ENCODE measurements at places on chromosomes 2 and 18. TPM values are rescaled to one million over a fixed set of nuclear protein-coding genes. Genes with fewer than 3 reads are reported as not detected.

DNA sequence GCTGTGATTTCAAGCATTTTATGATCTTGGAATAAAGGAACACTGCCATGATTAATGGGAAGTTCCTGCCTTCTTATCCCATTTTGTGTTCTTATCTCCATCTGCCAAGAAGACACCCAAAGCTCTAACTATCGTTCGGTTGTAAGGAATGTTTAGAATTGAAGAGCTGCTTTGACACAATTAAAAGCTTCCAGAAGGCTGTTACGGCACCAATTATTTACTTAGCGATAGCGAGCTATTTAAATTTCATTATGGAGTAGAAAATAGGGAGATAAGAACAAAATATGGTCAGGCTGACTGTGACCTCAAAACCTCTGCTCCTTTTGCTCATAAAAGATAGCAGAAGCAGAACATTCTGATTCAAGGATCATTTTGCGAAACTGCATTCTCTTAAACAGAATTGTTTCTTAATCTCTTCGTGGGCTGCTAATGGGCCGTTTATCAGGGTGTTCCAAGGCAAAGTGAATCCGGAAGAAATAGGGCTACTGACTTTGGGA, 101.6 kb downstream of the SLC4A3 start:
- H3K27me3 ChIP-seq = no peaks in the 10 kb centered on the region
- H3K4me1 ChIP-seq = peaks cover 3% of the 10 kb centered on the region
- no peak overlapping the region for H3K4me3 ChIP-seq
- H3K36me3 ChIP-seq = no peaks in the 10 kb centered on the region

DNA sequence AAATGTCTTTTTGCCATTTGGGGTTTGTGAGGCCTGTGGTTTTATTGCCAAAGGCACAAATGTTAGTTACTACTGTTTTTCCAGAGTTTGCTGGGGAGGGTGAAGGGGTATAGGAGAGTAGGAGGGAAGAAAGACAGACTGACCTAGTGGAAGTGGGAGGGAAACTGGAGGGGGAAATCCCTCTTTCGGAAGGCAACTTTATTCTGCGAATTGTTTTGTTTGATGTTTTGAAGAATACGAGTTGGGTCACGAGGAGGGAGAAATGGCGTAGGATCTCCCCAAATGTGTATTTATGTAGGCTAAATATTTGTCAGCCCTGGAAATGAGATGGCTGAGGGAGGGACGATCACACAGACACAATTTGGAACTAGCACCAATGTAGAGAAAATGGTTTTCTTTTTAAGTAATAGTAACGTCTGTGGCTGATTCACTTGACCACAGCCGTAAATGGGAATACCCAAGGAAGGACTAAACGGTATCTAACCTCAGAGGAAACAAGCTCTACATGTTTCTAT, 172.3 kb downstream of the ICOS start:
- no peaks in the 10 kb centered on the region for H3K36me3 ChIP-seq
- DNase-seq = no peak
- peak overlapping the region; percentile 50 for H3K4me3 ChIP-seq
- H3K27me3 ChIP-seq = no peaks in the 10 kb centered on the region
- peak overlapping the region; percentile 96 for H3K27ac ChIP-seq
- peaks cover 47% of the 10 kb centered on the region for H3K4me1 ChIP-seq

- DNase-seq = no peak
- H3K27ac ChIP-seq = no peak overlapping the region
- H3K4me1 ChIP-seq = no peaks in the 10 kb centered on the region
Measured at GRCh38 chr2:195279840-195280427, 377.1 kb upstream of the SLC39A10 start.

DNA sequence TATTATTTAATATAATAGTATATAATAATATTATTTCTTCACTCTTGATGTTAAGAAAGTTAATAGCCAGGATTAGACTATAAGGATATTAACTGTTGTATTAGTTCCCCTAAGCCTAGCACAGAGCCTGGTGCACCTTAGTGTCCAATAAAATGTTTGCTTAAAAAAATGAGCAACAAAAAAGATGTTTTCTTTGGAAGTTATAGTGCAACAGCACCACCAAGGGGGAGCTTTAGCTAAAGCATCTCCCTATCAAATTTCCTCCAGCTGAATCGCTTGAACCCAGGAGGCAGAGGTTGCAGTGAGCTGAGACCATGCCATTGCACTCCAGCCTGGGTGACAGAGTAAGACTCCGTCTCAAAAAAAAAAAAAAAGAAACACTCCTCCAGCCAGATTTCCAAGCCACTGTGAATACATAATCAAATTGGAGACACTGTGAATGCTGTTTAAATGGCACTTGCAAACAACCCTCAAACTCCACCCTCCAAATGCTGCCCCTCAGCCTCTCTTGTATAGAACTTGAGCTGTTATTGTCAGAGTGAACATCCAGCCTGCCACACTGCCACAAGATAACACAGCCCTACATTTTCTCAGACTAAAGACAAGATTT, 221.9 kb downstream of the DYM start:
- peak; percentile 33 for DNase-seq
- H3K27me3 ChIP-seq = no peaks in the 10 kb centered on the region
- no peaks in the 10 kb centered on the region for H3K36me3 ChIP-seq
- no peak overlapping the region for H3K27ac ChIP-seq
- H3K4me1 ChIP-seq = peaks cover 3% of the 10 kb centered on the region

GRCh38 chr18:56988022-56988421, 158.9 kb upstream of the BOD1L2 start:
- H3K36me3 ChIP-seq = no peaks in the 10 kb centered on the region
- no peaks in the 10 kb centered on the region for H3K27me3 ChIP-seq
- H3K4me1 ChIP-seq = peaks cover 18% of the 10 kb centered on the region
- DNase-seq = no peak

Gene RTP5
- not detected for total RNA-seq

- no peaks in the 10 kb centered on the region for H3K36me3 ChIP-seq
- H3K4me1 ChIP-seq = peaks cover 27% of the 10 kb centered on the region
- H3K4me3 ChIP-seq = no peak overlapping the region
- no peak overlapping the region for H3K27ac ChIP-seq
Measured at GRCh38 chr2:5409898-5410381, 282.2 kb upstream of the SOX11 start.

GRCh38 chr2:26585966-26586365, 55.2 kb downstream of the CIB4 start:
- H3K27me3 ChIP-seq = peaks cover 36% of the 10 kb centered on the region
- H3K36me3 ChIP-seq = no peaks in the 10 kb centered on the region
- peaks cover 8% of the 10 kb centered on the region for H3K4me1 ChIP-seq
- H3K27ac ChIP-seq = no peak overlapping the region
- no peak overlapping the region for H3K4me3 ChIP-seq
- DNase-seq = no peak

DNA sequence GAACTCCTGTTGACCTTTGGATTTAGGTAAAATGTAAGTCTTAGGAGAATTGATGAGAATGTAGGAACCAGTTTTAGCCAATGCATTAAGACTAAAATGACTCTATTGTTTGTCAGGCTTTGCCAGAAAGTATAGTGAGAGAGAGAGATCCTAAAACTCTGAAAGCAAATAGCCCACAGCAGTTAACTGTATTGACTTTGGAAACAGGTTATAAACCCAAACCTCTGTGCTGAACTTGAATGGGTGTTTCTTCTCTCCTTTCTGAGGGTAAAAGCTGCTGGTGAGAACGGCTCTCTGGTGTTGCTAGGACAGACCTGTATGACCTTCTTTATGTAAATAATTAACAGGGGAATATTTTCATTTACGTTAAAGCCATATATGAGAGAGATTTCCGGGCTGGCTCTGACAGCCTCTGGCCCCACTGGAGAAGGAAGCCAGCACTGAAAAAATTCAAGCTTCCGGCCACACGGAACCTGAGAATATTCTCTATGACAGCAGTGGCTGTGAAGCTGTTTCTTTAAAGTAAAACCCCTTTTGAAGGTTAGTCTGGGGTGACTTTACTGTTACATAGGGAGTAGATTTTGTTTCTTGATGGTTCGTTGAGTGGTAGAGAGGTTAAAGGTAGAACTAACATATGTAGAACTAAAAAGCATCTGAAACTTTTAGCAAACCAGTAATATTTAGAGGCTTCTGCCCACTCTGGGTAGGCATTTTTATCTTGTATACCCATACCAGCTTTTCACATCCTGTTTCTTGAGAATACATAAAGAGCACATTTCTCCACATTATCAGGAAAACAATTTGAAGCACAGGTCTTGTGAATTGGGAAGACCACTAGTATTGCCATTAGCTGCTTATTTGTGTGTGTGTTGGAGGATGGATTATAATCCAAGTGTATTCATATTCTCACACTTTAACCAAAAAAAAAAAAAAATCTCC, 123.8 kb downstream of the SPTBN1 start:
- H3K4me1 ChIP-seq = peaks cover 53% of the 10 kb centered on the region
- H3K27ac ChIP-seq = peak overlapping the region; percentile 30
- H3K4me3 ChIP-seq = peak overlapping the region; percentile 4
- H3K36me3 ChIP-seq = peaks cover 4% of the 10 kb centered on the region
- H3K27me3 ChIP-seq = no peaks in the 10 kb centered on the region
- no peak for DNase-seq

DNA sequence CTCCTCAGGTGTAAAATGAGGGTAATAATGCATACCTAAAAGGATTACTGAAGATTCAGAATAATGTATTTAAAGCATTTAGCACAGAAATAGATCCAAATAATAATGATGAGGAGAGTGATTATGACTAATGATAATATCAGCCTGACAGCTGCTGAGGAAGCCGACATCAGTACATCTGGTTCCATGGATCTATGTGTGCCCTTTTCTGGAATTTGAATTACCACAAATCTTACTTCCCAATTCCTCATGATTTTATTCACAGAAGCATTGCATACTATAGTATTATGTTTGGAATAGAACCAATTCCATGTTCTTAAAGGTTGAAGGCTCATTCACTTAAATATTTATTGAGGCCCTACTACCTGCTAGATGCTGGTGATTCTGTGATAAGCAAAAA, 248.9 kb upstream of the THUMPD2 start:
- no peaks in the 10 kb centered on the region for H3K36me3 ChIP-seq
- H3K27ac ChIP-seq = no peak overlapping the region
- H3K4me3 ChIP-seq = no peak overlapping the region
- H3K27me3 ChIP-seq = peaks cover 5% of the 10 kb centered on the region
- no peaks in the 10 kb centered on the region for H3K4me1 ChIP-seq

Gene BMP10
- total RNA-seq = not detected

DNA sequence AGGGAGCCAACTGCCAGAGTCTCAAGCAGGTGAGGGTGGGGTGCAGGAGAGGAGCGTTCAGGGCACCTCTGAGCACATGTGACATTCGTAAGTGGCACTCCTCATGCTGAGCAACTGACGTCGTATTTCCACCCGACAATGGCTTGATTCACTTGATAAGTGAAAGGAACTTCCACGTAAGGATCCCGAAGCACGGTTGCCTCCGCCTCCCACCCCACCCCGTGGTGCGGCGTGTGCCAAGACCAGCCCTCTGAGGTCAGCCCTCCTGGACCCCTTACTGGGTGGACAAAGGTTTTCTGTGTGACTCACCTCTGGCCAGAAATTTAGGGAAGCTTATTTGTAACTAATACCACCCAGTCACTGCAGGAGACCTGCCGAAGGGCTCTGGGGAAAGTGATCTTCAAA, 59.9 kb downstream of the AGAP1 start:
- H3K27ac ChIP-seq = peak overlapping the region; percentile 67
- H3K4me1 ChIP-seq = peaks cover 45% of the 10 kb centered on the region
- no peaks in the 10 kb centered on the region for H3K36me3 ChIP-seq
- H3K27me3 ChIP-seq = no peaks in the 10 kb centered on the region

GRCh38 chr18:59233017-59233410, 13.1 kb downstream of the GRP start:
- no peaks in the 10 kb centered on the region for H3K36me3 ChIP-seq
- no peaks in the 10 kb centered on the region for H3K4me1 ChIP-seq
- no peak for DNase-seq
- no peak overlapping the region for H3K27ac ChIP-seq
- peaks cover 65% of the 10 kb centered on the region for H3K27me3 ChIP-seq
- no peak overlapping the region for H3K4me3 ChIP-seq
